ENCODE measurements at places on chromosomes 7 and 10. TPM values are rescaled to one million over a fixed set of nuclear protein-coding genes. Genes with fewer than 3 reads are reported as not detected.

The TMEM225B gene
- 0.23 TPM for total RNA-seq

The MACC1 gene
- total RNA-seq = 0.23 TPM

The LBX1 gene
- total RNA-seq = not detected

The ANTXRL gene
- total RNA-seq = not detected

The C10orf53 gene
- total RNA-seq = not detected
